Activated CD4-positive, alpha-beta T cell treated with anti-CD3 and anti-CD28 coated beads, Interleukin-2, amount 50 U/mL, for 4 hours (primary cell): ENCODE measurements at places on chromosomes 2 and 18.

DNA sequence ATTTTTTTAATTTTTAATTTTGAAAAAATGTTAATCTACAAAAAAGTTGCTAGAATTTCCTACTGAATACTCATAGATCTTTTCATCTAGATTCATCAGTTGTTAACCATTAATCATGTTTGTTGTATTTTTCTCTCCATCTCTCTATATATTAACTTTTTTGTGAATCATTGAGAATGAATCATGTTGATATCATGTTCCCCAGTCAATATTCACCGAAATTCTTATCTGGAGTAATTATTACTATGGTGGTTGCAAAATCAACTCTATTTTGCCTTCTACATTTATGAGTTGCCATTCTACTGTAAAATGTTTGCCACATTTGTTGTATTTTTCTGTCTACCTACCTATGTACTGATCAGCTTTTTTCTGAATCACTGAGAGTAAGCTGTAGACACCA, 154.0 kb downstream of the SPP2 start:
- DNase-seq = no peak

DNA sequence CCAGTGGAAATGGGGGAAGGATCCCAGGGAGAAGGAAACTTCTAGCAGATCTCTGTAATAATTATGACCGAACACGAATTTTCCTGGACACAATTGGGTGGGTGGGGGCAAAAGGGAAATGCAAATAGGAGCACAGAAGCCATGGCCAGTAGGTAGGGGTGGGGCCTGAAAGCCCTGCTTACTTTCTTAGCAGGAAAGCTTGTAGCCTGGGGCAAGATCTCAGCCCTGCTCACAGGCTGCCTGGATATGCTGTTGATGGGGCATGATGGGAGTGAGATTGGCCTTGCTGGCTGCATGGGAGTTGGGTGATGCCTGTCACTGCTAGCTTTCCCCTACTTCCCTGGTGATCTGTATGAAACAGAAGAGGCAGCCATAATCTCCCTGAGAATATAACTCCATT, 45.9 kb upstream of the SPOPL start:
- DNase-seq = no peak

DNA sequence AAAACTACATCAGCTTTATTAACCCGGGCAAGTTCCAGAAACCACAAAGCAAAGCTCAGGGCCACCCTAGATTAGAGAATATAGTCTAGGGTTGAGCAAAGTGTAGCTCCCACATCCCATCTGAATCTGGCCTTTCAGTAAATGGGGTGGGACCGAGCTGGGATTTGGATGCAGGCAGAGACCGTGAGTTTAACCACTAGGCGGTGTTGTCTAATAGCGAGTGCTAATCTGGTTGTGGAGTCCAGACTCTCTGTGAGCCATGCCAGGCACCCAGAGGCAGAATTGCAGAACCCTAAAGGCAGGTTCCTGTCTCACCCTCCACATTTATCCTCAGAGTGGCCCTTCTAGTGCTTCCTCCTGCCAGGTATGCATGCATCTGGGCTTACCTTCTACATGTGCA, 435.9 kb downstream of the TSN start:
- no peak for DNase-seq

DNA sequence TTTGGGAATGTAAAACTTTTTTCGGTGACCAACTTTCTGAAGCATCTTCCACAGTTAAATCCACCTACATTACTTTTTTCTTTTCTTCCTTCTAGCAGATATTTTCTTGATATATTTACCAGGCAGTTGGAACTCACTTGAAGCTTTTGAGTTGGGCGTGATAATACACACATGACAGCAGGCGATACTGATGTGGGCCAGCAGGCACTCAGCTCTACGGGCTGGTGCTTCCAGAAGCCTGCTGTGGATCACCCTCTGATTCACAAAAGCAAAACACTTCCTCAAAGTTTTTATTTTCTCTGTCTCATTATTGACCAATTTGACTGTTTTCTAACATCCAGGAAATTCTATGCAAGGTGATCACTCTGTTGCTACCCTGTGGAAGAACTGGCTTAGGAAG, 22.9 kb downstream of the GRHL1 start:
- no peak for DNase-seq

- no peak for DNase-seq
Measured at GRCh38 chr2:237126519-237127174, 41.0 kb downstream of the COPS8 start.

DNA sequence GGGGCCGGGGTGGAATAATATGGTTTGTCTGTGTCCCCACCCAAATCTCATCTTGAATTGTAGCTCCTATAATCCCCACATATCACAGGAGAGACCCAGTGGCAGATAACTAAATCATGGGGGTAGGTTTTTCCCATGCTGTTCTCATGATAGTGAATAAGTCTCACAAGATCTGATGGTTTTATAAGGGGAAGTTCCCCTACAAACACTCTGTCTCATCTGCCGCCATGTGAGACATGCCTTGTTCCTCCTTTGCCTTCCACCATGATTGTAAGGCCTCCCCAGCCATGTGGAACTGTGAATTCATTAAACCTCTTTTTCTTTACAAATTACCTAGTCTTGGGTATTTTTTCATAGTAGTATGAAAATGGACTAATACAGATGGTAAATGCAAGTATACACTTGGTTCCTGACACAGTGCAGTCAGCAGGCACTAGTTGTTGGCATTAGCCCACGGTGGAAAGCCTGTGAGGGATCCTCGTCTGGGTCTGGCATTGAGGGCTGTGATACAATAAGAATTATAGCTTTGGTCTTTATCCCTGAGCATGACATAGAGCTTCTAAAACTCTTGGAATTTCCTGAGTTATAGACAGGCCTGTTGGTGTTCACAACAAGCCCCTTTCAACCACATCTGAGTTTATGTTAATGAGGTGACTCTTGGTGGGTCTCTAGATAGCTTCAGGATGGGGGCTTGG, 135.8 kb downstream of the CABLES1 start:
- DNase-seq = no peak
